ENCODE measurements at places on chromosomes 11 and 22.

DNA sequence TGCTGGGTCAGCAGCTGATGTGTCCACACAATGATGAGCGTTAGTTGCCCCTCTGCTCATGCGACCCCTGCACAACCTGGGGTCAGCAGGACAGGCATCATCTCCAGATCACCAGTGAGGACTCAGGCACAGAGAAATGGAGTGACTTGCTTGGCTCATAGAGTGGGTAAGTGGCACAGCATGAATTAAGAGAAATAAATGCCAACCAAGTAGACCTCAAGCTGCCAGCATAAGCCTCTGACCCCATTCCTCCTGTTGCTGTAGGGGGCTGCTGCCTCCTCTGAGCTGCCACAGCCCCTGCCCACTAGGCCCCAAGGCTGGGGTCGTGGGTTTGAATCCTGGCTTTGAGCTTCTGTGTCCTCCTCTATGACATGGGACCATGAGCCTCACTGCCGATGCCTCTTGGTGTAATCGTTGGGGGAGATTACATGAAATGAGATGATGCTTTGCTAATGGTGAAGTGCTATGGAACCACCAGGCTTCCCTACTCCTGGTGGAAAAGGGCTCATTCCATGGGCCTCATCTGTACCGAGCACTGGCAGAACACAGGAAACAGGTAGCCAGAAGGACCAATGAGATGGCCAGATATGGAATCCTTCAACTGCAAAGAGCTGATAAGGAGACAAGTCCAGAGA is 33.6 kb downstream of the LRRC32 start:
- no peak for DNase-seq

DNA sequence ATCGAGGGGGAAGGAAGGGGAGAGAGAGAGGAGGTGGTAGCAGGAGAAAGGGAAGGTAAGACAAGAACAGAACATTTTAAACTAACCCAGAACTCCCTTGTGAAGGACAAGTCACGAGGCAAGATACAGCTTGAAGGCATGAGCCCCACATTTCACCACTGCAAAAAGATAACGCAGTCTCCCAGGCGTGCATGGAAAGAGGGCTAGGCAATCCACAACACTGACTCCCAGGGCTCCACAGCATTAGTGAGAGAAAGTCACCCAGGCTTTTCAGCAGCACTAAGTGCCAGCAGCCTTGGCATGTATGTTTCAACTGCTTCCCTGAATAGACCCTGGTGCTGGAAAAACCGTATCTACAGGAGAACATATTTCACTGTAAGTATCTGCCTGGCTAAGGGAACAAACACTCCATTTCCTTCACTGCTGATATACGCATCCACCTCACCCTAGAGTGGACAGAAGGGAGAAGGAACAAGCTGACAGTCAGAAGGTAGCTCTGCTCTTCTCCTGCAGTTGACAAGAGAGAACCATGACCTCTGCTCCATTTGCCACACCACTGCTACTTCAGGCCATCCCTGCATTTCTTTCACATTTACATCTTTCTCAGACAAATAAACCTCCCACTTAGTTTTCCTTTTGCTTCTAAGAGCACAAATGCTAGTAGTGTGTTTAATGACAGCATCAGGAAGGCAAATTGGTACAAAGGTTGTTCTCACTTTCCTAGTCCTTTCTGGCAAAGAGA is 87.9 kb downstream of the AMBRA1 start:
- DNase-seq, result no peak

DNA sequence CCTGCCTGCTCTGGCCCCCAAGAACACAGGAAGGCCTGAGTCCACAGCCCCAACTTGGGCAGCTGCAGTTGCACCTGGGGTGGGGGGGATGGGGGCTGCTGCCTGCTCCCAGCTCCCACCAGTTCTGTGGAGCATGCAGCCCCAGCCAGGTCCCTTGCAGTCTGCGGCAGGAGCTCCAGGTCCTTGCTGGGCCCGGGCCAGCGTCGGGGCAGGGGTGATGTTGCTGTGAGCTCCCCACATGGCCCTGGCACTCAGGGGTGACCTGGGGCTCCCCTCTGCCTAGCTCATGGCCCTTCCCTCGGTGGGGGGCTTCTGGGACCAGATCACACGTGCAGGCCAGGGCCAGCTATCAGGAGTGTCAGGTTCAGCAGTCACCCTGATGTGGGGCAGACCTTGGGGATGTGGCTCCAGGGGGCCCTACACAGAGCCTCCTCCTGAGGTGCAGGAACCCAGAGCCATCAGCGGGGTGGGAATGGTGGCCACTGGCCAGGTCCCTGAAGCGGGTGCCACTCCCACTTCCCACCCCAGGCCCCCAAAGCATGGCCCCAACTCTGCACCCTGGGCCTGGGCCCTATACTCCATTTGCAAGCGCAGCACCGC is 10.4 kb upstream of the MED17 start:
- no peak for DNase-seq

- no peak for DNase-seq
Observed at GRCh38 chr11:19398273-19398672, 157.5 kb upstream of the E2F8 start.

DNA sequence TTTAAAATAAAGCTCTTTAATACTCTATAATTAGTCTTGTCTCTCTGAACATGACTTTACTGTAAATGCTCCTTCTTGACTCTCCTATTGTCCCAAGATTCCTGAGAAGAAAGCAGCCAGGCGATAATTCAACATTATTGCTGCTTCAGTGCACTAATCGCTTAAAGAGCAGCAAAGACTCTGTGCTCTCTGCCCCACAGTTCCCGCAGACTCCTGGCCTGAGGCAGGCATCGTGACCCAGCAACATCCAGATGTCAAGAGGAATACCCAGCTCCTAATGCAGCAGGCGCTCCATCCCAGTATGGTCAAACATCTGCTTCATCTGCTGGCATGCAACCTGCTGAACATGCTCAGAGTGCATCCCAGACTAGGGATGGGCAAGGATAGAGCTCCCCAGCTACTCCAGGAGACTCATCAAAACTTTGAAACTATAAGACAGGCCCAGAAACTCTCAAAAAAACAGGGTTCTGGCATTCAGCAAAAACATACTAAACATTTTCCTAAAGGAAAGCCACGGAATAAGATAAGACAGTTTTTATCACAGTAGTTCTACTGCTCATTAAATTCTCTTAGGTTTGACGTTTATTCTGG is 270.0 kb downstream of the SOX6 start:
- no peak for DNase-seq

DNA sequence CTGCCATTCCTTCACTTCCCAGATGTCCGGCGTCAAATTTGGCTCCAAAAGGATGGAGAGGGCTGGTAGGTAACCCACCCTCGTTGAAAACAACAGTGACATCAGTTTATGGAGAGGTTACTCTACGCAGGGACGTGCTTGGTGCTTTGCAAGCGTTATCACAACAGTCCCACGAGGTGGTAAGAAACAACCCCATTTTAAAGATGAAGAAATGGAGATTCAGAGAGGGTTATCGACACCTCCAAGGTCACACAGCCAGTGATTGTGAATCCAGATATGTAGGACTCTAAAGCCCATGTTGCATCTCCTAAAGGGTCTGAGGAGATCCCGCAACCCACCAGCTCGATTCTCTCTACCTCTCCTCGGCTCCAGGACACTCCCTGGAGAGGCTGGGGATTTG is 773 bp downstream of the MIAT start:
- no peak for DNase-seq

- DNase-seq, result no peak
Observed at GRCh38 chr11:26017322-26017860, 314.5 kb upstream of the ANO3 start.

- DNase-seq, result no peak
Observed at GRCh38 chr22:48397531-48398180, 1430.0 kb downstream of the BRD1 start.

- DNase-seq, result no peak
Observed at GRCh38 chr22:29733362-29734201, 13.8 kb downstream of the CABP7 start.

DNA sequence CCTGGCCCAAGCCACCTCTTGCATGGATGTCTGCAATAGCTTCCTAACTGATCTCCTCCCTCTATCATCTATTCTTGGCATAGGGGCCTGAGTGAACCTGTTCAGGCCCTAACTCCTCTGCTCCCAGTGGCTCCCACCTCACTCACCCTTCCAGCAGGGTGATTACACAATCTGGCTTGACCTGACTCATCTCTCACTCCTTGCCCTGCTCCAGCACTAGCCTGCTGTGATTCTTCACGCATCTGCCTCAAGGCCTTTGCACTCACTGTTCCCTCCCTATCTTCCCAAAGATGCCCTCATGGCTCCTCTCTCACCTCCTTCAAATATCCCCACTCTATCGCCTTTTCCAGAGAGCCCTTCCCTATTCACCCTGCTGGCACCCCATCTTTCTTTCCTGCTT is 10.5 kb downstream of the SCN4B start:
- peak; percentile 26 for DNase-seq

GRCh38 chr11:1696608-1697570 is at the start of gene KRTAP5-6:
Gene KRTAP5-6 (plus strand): TSS chr11:1697195. CDS start chr11:1697246, 51 bp downstream.
- DNase-seq, result no peak

GRCh38 chr11:118003456-118003855 is 17.3 kb downstream of the IL10RA start:
- no peak for DNase-seq

DNA sequence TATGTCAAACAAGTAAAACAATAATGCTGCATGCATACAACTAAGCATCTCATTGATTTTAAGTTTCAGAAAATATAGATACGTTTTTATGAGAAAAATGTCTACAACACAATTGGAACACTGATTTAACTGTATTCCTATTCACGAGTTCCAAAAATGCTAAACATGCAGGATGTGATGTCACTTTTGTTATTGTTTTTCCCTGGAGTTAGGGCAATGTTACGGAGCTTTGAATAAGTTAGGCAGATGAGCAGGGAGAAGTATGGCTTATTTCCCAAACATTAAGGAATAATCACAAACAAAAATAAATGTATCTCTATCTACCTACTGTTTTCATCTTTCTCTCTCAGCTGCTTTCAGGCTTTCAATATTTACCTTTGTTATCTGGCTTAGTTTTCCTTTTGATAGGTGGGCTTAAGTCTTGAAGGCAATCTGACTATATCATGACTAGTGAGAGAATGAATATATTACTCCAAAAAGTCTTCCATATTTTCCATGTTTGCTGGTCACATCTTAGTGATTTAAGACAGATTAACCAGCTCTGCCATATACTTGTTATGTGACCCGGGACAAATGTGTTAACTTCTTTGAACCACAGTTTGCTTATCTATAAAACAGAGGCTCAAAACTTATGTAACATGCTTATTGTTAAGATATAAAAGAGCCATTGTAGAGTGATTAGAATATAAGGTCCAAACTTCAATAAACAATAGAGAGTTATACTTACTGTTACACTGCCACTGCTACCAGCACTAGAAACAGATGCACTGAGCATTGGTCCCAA is 854.4 kb upstream of the CCDC90B start:
- DNase-seq, result no peak

DNA sequence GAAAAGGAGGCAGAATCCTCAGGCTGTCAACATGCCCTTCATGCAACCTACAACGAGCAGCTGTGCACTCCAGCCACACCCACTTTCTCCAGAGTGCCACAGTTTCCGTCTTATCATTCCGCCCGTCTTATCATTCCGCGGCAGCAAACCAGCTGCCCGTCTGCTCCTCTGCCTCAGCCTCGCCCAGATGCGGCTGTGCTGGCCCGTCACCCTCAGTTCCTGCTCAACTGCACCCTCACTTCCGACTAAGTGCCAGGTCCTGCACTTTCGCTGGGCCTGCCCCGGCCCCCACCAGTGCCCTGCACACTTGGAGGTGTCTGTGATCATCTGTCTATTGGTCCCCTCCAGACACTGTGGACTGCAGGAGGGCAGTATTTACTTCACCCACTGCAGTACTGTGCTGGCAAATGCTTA is 43.7 kb downstream of the MICAL3 start:
- peak; percentile 36 for DNase-seq
